ENCODE measurements at places on chromosomes 1 and 21.

DNA sequence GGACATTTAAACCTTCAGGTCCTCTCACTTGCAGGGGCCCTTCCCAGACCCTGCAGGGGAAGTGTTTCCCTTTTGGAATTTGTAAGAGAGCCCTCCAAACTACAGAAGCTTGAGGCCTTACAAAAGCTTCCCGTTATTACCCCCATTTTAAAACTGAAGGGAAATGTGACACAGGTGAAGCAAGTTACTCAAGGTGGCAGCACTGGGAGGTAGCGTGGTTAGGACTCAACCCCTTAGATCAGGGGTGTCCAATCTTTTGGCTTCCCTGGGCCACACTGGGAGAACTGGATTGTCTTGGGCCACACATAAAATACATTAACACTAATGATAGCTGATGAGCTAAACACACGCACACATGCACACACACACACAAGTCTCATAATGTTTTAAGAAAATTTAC, 15.8 kb upstream of the ZC3H12A start:
- DNase-seq = no peak

DNA sequence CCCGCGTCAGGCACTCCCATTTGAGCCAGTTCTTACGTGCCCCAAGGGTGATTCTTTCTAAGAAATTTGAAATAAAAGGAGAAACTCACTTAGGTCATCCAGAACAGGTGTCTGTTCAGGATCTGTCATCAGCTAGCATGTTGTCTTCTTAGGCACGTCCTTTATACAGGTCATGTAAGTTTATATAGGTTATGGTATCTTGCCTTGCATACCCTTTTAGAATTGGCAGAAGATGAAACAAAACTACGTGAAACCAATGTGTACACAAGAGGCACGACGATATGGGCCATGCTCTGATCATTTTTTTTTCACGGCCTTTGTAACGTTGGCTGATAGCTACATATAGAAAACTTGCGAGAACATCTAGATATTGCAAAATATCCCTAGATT, 579 bp upstream of the GTF2B start:
- DNase-seq = no peak

- DNase-seq = no peak
These were observed 55.5 kb downstream of the TRIM11 start for GRCh38 chr1:228350831-228351781.

GRCh38 chr1:152964536-152964935, 5.9 kb upstream of the SPRR4 start:
- DNase-seq = no peak

- DNase-seq = no peak
These were observed 1.7 kb downstream of the S100A2 start for GRCh38 chr1:153563991-153564390.
